ENCODE measurements at places on chromosomes 1 and 21.

- no peak for DNase-seq
Measured at GRCh38 chr1:48003741-48004531, 6.8 kb upstream of the TRABD2B start.

DNA sequence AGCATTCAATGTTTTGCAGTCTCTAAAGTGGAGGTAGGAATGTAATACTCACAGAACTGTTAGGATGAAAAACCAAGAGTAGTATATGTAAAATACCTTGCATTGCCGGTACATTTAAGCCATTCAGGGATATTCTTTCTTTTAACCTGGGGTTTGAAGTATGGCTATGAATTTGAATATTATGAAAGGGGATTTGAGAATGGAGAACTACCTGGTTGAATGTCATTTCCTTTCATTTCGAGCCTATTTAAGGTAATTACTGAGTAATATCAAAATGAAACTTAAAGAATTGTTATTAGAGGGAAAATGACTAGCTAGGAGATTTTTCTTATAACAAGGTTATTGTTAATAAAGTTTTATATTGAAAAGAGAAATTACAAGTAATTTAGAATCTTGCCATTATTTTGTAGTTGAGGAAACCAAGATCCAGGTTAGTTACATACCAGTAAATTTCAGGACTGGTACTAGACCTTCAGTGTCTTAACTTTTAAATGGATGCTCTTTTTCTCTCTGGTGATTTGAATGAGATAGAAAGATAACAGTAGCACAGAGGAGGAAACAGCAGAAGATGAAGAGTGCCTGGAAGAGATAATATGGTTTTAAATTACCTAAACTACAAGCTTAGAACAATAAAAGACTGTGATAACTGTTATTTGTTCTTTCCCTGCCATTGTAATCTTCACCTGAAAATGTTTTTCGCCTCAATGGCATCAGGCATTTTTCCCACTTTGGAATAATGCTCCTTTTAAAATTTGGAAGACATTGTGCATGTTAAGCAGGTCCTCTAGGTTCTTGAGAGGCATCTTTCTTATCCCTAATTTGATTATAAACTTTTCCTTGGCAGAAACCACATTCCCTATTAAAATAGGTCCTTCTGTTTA lies 103.2 kb downstream of the PKN2 start:
- DNase-seq: no peak

- no peak for DNase-seq
Measured at GRCh38 chr1:192807211-192808162, 1.4 kb upstream of the RGS2 start.

- DNase-seq: no peak
Measured at GRCh38 chr1:204285436-204286305, 71.9 kb upstream of the GOLT1A start.

GRCh38 chr1:18351735-18352134 lies 129.0 kb upstream of the KLHDC7A start:
- DNase-seq: no peak

GRCh38 chr21:34042735-34043134 lies 30.6 kb upstream of the MRPS6 start:
- DNase-seq: no peak

DNA sequence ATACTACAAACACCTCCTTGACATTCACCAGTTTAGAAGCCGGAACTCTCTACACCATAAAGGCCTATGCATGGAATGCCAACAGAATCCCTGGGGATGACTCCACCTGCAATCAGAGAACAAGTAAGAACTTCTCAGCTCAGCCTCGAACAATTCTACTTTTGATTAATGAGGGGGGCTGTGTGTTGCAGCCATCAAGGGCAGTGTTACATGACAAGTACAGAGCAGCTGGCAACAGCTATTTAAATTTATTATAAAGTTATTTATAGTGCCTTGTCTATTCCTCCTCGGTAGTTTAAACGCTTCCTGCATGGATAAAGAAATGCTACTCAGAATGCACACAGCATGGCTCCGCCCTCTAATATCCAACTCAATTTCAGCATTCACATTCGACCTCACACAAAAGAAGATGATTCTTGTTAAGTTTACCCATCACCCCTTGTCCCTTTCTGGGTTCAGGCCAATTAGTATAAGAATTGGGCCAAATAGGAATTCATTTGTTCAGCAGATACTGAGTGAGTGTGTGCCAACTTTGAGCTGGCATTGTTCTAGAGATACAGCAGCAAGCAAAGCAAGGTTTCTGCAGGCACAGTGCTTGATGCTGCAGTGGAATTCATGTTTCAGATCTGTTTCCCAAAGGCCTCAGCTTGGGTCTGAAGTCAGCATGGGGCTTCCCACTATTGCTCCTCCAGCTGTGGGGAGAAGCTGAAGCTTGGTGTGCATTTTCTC lies 6.4 kb downstream of the FNDC7 start:
- DNase-seq: no peak

- DNase-seq: no peak
Measured at GRCh38 chr1:206581571-206581981, 30.7 kb downstream of the EIF2D start.

- DNase-seq: no peak
Measured at GRCh38 chr1:35559317-35559944, 1.8 kb downstream of the NCDN start.

DNA sequence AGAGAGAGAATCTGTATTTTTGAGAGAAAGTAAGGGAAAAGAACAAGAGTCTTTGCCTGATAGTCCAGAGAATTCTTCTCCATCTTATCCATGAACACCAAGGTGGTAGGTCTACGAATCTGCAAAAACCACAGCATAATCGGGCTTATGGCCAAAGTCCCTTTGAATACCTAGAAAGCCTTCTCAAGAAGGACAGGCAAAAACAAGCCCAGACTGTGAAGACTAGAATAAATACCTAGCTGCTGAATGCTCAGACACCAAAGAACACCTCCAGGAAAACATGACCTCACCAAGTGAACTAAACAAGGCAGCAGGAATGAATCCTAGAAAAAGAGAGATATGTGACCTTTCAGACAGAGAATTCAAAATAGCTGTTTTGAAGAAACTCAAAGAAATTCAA lies 79.2 kb downstream of the HFM1 start:
- no peak for DNase-seq

DNA sequence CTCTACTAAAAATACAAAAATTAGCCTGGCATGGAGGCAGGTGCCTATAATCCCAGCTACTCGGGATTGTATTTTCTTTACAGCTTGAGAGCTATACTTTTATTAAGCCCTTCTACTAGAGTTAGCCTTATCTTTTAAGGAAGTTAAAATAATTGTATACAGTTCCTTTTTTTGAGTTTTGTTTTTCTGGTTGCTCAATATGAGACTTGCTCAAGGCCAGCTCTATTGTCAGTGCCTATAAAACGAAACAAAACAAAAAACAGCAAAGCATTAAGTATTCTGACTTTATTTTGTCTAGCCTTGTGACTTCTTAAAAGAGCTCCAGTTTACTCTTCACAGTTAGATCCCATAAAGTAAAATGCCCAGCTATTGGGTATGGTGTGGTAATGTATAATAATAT lies 17.2 kb downstream of the PKN2 start:
- no peak for DNase-seq

GRCh38 chr1:160547422-160547821 lies 24.4 kb upstream of the SLAMF6 start:
- no peak for DNase-seq

GRCh38 chr1:15064217-15064929 lies 89.2 kb upstream of the TMEM51 start:
- DNase-seq: no peak

DNA sequence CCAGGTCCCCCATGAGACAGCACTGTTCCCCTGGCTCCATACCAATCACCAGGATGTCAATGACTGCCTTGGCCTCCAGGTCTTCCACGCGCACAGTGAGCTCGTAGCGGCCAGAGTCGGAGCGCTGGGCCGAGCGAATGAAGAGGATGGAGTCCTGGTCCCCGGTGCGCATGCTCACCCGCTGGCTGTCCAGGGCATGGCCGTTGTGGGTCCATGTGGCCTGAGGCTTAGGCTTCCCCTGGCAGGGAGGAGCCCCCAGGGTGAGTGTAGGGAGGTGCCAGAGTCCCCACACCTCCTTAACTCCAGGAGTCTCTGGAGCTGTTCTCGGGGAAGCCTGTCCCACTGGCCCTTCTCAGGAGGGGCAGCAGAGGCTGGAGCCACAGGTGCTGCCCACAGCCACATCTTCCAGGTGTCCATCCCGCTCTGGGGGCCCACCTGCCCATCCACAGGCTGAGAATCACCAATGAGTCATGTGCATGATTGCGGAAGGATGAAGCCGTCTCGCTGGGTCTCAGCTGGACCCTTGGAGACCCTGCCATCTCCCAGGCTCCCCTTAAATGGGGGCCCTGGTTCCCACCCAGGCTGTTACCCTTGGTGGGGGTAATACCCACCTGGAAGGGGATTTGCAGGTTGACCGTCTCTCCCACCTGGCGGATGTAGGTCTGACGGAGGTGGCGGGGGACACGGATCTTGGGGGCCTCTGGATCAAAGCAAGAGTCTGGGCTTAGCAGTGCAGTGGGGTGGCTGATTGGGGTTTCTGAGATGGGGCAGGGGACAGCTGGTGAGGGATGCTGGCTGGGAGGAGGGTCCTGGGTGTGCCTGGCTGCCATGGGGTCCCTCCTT lies 4.1 kb downstream of the MYBPH start:
- no peak for DNase-seq

- DNase-seq: no peak
Measured at GRCh38 chr1:214833178-214833756, 230.3 kb downstream of the CENPF start.

DNA sequence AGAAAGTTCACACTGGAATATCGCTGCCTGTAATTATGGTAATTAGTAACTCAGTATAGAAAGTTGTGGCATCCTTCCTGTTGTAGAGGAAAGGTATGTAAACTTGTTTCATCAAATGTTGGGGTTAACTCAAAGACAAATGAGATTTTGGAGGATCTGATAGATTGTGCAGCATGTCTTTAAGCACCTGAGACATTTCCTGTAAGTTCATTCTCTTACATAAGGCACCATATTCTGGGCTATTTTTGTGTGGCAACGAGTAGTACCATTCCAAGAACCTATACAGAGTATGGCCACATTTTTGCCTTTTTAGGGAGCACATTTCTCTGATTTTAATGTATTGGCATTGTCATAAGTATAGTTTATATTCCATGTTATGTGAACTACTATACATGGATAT lies 88.8 kb downstream of the CDC14A start:
- no peak for DNase-seq

DNA sequence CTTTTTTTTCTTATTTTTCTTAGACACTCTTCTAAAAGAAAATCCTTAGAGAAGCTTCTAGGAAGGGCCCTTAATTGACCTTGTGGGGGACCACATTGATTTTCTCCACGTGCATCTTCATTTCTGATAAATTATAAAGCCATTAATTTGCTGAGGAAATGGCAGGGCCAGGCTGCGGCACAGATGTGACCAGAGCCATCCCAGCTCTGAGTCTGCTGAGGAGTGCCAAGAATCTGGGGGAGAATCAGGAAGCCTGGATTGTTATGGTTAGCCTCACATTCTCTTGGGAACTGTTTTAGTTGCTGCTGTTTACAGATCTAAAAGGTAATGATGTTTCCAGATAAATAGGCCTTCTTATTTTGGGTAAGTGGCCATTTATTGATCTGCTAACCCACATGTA lies 16.2 kb downstream of the PROX1 start:
- DNase-seq: no peak

- no peak for DNase-seq
Measured at GRCh38 chr1:236716160-236716559, 29.9 kb downstream of the ACTN2 start.

- no peak for DNase-seq
Measured at GRCh38 chr1:189151361-189151760, 1326.3 kb downstream of the BRINP3 start.

DNA sequence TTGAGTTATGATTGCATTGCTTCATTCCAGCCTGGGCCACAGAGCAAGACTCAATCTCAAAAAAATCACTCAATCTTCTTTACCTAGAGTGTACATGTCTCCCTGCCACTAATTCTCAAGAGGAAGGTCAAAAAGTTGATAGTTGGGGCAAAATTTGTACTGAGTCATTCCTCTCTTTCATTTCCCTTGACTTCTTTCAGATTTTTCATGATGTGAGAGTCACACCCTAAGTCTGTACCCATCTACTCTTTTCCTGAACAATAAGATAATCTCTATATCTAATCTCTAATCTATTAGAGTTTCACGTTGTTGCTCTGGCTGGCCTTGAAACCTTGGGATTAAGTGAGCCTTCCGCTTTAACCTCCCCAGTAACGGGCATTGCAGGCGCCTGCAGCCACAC lies 1.1 kb upstream of the BRDT start:
- no peak for DNase-seq

- DNase-seq: no peak
Measured at GRCh38 chr1:11851180-11851579, 3.6 kb upstream of the NPPA start.

GRCh38 chr1:86084998-86085397 lies 71.6 kb downstream of the COL24A1 start:
- DNase-seq: no peak

DNA sequence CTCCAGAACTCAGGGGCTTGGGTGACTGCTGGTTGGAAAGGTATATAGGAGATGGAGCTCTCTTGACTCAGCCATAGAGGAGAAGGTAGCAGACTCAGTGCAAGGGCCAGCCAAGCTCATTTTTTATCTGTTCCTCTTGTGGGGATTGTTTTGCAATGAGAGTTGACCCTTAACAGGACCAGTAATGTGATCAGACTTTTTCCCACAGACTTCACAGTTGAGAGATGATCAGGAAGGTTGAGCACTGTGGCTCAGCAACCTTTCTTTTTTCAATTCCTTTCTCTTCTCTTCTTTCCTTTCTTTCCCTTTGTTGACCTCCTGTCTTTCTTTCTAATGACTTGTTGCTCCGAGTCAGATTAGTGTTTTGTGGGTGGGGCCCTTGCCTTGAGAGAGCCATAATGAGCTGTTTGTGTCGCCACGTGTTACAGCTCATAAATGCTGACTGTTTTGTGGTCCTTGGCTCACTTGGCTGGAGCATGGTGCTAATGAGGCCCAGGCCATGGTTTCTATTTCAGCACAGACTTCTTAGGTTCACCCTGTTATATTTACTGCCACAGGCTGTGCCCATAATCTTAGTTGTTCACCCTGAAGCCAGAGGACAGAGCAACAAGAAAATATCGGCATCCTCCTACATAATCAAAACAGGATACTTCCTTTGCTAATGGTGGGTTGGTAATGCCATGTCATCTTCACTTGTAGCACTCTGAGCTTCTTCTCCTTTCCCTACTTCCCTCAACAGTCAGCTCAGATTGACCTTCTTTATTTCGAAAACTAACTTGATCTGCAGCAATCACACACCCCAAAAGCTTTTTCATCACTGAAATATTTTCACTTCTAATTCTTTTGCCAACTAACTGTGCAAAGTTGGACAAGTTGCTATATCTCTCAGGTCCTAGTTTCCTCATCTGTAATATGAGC lies 13.9 kb downstream of the ADAM30 start:
- no peak for DNase-seq

DNA sequence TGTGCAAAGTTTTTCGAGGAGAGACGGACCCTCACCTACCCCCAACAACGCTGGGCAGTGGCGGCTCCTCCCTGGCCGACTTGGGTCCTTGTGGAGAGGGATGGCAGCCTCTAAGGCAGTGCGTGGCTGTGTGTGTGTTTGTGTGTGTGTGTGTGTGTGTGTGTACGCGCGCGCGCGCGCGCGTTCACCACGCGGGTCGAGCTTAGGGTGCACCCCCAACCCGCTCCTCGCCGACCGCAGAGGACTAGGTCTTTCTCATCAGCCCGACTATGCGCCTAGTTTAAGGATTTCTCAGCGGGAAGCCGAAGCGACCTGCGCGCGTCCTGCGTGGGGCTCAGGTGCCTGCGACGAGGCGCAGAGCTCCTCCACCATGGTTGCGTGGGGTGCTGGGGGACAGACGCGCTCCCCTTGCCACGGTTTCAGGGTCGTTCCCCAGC lies 940 bp downstream of the SOX13 start:
- no peak for DNase-seq
